ENCODE measurements at places on chromosomes 6 and 20.

GRCh38 chr6:38371881-38372280 is 267.8 kb downstream of the BTBD9 start:
- DNase-seq = no peak

DNA sequence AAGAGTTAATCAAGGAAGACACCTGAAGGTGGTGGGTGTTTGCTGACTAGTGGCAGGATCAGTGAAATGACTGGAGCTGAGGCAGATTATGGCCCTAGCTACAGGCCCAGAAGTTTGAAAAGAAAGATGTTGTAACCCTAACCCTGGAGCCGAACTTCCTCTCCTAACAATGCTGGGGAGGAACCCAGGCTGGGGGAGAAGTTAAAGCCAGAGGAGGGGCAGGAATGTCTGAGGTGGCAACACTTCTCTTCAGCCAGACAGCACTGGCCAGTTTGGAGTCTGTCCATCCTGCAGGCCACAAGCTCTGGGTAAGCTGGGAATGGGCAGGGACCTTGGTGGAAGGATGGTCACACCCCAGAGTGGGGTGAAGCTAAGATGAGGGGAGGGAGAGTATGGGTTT is at the start of gene LST1:
Gene LST1 (plus strand): TSS at position 270 of the 400 bp plus-strand sequence. CDS start 1,023 bp downstream, outside the sequence.
- DNase-seq = no peak

DNA sequence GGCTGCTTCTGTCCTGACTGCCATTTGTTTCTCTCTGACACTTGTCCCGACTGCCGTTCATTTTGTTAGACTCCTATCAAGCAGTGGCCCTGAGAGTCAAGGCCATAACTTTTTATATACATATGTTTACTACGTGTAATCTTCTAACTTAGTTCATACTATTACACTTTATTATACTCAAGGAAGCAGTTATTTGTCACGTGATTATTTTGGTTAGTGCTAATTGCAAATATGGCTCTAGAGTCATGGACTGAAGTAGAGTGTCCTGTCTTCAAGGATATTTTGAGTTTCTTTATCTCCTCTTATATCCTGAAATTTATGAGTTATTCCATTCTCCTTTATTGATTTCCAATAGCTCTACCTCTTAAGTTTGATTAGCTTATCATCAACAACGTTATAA is 294.2 kb upstream of the RNF217 start:
- DNase-seq = no peak

GRCh38 chr6:20312606-20313005 is 89.1 kb upstream of the E2F3 start:
- DNase-seq = no peak

DNA sequence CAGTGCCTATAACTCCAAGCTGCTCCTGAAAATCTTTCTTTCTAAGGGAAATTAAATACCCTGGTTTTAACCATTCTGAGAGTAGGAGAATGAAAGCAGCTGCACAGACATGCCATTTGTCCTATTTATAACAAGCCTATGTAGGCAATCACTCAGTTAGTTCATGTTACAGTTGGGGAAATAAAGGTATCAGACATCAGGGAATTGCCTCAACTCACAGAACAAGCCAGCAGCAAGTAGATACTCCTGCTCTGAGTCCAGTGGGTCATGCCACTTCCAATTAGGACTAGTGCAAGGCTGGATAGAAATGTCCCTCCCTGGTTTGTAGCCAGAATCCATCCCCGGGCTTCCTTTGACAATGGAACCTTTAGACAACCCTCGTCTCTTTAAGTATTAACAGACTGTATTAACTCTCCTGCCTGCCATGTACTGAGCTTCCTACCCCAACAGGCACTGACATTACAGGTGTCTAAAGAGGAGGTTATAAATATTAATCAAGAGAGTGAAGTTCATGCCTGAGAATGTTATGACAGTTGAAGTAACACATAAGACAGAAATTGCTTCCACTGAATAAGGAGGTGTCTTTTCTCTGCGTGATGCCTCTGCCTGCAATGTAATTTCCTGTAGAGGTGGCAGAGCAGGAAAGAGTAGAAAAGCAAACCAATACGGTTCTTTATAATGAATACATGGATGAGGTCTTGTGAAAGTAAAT is 28.0 kb upstream of the MARCKS start:
- no peak for DNase-seq

DNA sequence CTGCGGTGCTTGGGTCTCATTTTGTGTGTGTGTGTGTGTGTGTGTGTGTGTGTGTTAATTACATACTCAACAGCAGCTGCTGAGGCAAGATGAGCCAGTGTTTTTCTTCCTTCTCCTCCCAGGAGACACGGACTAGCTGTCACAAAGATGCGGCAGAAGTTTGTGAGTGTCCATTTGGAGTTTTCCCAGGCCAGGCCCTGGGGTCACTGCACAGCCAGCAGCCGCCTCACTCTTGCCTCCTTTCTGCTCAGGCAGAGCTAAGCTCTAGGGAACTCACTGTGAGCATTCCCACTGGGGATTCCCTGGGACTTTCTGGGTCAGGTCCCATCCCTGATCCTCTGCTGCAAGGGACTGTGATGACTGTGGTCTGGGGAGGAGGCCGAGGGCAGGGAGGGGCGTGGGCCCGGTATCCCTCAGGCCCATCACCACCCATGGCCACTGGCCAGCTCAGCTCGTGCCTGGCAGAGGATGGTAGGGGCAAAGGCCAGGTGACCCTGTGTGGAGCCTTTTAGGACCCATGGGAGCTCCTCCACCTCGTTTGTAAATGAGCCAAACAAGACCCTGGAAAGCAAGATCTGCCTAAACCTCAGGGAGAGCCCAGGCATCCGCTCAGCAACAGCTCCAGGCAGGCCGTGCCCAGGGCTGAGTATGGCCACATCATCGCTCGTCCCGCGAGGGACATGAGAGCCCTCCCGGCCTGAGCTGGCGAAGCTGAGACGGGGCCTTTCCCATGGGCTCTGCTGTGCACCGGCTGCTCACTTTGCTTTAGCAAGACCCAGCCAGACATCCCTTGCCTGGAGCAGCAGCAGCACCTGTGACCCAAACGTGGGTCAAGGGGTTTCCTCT is 102.0 kb downstream of the PSMB1 start:
- peak; percentile 36 for DNase-seq

DNA sequence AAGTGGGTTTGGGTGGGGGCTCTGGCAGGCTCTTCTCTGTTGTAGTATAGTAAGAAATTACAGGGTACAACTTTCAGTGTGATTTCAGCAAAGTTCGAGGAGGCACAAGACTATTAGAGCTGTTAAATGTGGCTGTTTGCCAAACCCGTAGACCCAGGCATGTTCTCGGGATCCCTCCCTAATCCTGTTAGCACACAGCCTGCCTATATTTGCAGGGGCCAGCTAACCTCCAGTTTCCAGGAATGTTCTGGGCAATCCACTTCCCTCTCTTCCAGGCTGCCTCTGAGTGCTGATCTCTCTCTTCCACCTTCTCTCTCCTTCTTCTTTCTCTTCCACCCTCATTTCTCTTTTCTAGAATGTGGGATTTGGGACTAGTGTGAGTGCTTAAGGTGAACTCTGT is 34.8 kb upstream of the ZFP64 start:
- DNase-seq = no peak

DNA sequence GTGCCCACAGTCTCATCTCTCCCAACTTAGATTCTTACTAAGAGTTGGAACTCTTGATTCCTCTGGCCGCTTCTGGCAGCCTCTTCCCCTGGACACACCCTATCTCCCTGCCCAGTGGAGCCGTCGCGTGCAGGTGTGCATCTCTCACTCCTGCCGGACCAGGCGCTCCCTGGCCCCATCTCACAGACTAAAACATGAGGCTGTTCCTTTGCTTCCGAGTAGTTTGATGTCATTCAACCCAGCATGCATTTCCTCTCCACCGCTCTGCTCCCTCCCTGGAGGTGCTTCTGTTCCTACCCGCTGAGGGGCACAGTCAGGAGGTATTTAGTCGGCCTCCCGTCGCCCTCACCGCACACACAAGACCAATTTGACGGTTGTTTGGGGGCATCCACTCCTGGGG is 228.0 kb upstream of the QKI start:
- DNase-seq = no peak

DNA sequence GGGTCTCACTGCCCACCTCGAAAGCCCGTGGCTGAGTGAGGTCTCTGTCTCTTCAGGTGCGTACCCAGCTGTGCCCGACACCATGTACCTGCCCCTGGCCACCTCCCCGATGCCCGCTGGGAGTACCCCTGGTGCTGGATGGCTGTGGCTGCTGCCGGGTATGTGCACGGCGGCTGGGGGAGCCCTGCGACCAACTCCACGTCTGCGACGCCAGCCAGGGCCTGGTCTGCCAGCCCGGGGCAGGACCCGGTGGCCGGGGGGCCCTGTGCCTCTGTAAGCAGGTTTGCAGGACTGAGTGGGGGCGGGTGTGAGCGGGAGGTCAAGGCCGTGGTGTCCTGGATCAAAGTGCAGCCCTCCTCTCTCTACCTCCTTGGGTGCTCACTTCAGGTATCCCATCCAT is 4.7 kb downstream of the CCN5 start:
- DNase-seq = no peak

DNA sequence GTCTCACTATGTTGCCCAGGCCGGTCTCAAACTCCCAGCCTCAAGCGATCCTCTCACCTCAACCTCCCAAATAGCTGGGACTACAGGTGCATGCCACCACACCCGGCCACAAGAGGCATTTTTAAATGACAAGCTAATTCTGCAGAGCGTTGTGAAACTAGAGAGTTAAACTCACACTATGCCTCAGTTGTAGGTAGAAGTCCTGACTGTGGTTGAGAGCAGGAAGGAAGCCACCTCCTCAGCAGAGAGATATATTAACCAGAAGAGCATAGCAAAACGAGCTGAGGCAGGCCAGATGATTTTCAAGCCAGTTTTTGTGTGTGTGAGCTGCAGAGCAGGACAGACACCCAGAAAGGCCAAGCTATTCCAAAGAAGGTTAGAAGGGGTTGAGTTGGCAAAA is 150.3 kb downstream of the MBOAT1 start:
- DNase-seq = no peak

- DNase-seq = no peak
Observed at GRCh38 chr20:34995696-34996095, 40.0 kb downstream of the MYH7B start.

DNA sequence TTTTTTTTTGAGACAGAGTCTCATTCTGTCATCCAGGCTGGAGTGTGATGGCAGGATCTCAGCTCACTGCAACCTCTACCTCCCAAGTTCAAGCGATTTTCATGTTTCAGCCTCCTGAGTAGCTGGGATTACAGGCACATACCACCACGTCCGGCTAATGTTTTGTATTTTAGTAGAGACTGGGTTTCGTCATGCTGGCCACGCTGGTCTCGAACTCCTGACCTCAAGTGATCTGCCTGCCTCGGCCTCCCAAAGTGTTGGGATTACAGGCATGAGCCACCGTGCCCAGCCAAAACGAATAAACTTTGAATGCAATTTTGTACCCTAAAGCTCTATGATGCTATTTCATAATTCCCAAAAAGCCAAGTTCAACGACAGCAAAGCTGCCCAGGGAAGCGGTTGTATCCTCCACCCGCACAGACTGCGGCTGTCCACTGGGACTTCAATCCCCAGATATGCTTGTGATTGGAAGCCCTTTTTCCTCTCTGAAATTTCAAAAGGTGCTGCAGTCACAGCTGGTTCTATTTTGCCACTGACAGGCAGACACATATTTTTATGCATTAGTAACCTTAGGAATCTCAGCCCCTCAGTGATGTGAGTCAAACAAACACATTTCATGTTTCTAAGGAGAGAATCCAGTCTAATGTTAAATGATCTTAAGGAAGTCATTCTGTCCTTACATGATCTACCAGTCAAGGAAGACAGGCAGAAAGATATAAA is 8.7 kb upstream of the RAMACL start:
- DNase-seq = peak; percentile 87

- peak; percentile 79 for DNase-seq
Observed at GRCh38 chr20:18001131-18001921, 32.5 kb downstream of the MGME1 start.

- DNase-seq = no peak
Observed at GRCh38 chr20:11995805-11996567, 78.3 kb downstream of the BTBD3 start.

DNA sequence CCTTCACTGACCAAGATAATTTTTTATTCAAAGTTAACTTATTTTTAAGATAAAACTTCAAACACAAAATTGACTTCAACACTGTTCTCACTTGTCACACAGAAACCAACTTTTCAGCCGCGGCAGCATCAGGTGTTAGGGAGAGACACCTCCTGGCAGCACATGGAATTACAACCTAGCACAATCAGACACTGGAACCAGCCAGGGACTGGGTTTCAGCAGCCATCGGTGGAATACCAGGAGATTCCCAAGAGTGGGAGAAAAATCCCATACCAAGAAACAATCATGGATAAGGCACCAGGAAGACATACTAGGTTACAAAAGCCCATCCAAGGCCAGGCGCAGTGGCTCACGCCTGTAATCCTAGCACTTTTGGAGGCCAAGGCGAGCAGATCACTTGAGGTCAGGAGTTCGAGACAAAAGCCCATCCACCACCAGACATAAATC is 70.0 kb downstream of the SNX5 start:
- DNase-seq = peak; percentile 64

DNA sequence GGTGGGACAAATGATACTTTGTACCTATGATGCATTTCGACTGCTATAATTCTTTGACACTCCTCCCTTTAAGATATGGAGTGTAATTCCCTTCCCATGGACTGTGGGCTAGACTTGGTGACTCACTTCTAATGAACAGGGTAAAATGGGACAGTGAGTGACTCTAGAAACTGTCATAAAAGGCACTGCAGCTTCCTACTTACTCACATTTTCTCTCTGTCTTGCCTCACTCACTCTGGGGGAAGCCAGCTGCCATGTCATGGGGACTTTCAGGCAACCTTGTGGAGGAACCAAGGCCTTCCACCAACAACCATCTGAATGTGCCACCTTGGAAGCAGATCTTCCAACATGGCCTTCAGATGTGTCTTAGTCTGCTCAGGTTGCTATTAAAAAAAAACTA is 12.9 kb upstream of the GFOD1 start:
- DNase-seq = peak; percentile 34

DNA sequence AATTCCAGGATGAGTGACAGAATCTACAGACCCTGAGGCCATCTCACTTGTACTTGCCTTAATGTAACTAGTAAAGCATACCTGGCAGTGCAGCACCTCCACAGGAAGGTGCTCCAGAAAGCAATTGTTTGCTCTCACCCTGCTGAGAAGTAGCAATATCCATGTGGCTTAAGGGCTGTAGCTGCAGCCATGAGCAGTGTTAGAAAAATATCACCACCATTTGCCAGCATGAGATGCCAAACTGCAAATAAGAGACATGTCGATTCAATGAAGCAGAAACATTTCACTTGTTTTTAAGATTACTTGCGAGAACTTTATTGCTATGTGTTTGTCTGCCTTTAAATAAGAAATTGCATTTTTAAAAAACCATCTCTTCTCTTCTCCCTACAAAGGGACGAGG is 151.5 kb downstream of the PRL start:
- DNase-seq = no peak

- DNase-seq = peak; percentile 80
Observed at GRCh38 chr6:42140032-42140431, 2.4 kb downstream of the C6orf132 start.
